ENCODE measurements at places on chromosomes 3 and 15.

DNA sequence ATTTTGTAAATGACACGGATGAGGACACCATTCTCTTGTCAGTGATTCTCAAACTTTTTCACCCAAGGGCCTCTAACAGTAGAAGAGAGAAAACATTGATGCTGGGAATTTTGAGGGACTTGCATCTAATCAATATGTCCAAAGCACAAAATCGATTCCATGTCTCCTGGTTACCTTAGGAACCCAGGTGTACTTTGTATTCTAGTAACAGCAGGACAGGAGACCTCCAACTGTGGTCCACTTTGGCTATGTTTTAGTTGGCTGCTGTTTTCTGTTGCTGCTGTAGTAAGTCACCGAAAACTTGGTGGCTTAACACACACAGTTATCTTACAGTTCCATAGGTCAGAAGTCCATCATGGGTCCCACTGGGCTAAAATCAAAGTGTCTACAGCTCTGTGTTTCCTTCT lies 24.4 kb upstream of the ZBTB38 start:
- no peak for DNase-seq

- DNase-seq: no peak
These were observed 65.7 kb upstream of the CMTM7 start for GRCh38 chr3:32325927-32326326.

DNA sequence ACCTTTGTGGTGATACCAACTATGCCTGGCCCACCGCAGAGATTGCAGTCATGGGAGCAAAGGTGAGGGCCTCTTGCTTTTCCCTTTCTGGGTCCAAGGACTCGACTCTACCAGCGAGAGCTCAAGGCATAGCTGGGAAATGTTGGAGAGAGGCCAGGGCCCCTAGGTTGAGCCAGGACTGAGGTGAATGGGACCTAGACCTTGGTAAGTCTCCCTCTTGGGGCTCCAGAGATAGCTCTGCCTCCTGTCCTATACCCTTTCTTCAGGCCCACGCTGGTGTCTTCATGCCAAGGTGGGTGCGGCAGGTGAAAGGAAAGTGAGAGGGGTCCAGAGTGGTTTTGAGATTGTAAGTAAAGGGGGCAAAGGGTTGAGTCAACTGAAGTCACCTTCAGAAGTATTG lies 77.5 kb downstream of the PCCB start:
- no peak for DNase-seq

DNA sequence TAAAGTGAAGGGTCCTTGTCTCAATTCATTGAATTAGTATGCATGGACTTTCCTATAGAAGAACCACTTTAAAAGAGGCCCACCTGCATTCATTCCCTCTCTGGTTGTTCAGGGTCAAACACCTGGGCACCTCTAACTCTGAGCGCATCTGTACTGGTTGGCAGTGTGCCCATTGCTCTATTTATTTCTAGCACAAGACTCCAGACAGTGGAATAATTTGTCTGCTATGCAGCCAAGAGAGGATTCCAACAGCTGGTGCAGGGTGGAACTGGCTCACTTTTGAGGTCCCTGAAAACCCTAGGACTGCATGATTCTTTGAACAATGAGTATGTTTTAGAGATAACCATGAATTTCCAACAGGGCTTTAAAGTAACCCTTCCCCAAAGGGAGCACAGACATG lies 57.9 kb downstream of the CCDC33 start:
- no peak for DNase-seq

- no peak for DNase-seq
These were observed 92.0 kb downstream of the TFDP2 start for GRCh38 chr3:142057331-142057725.

DNA sequence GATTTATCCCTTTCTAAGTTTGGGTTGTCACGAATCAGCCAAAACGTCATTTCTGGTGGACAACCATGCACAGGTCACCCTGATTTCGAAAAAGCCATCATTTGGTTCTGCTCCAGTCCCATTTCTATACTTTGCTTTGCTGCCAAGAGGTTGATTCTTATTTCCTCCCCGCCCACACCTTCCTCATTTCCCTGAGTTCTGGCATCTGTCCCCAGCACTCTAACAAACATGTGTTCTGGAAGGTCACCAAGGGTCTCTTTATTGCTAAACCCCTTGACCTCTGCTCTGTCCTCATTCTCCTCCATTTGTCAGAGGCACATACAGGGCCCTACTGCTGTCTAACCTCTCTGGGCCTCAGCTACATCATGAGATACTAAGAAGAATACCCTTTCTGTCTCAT lies 36.4 kb upstream of the PTPRG start:
- no peak for DNase-seq

DNA sequence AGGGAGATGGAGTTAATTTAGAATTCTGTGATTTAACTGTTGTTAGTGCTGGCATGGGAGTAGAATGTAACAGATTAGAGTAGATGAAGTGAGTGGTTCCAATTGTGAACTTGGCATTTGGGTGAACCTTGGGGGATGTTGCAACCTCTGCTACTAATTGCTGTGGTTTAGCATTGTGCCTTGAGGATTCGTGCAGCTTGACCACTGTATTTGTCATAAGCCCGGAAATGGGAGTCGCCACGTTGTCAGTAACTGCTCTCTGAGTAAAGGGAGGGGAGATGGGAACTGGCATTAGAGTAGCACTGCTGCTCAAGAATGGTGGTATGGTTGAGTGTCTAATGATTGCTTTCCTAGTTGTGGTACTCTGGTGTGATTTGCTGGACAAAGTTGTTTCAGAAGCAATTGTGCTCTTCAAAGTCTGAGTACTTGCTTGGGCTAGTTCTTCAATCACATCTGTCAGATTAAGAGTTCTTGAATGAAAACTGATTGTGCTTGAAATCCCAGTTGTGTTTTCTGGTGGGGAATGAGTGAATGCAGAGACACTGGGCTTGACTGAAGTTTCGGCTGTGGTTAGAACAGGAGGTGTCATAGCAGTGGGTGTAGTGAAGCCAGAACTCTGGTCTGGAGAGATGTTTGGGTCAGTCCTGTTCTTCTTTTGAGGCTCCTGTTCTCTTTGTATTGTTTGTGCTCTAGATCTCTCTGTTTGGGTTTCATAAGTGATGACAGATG lies 15.4 kb downstream of the IGSF10 start:
- DNase-seq: peak; percentile 76

DNA sequence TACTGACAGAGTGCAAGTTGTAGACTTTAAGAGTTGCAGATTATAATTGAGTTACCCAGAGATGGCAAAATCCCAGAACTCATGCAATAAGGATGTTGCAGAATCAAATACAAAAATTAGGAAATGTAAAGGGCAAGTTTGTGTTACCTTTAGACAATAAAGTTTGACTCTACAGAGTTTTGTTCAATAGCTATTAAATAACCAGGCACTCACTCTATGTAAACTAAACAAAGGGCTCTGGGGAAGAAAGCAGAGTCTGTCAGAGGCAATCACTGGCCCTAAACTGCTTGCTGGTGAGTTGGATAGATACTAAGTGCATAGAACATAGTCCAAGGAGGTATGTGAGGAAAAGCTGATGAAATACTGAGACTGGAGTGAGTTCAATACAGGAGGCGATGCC lies 40.0 kb upstream of the PLCL2 start:
- no peak for DNase-seq

DNA sequence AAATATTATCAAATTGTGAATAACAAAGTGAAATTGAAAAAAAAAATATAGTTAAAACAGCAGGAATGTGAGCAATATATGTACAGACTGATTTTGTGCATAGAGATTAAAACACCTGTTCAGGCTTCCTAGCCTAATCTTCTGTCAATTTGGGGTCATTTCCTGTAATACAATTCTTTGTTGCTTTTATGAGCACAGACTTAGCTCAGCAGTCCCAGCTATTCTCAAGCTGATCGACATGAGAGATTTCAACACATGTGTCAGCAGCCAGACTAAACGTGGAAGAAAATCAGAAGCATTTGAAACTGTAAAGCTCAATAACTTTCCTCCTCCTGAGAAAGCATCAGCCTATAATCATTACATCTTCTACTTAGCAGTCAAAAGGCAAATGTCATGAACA lies 1.6 kb upstream of the FHIT start:
- no peak for DNase-seq

GRCh38 chr15:40232625-40233070 lies 6.2 kb upstream of the PAK6 start:
- peak; percentile 80 for DNase-seq
